Hematopoietic multipotent progenitor cell treated with erythropoietin and hydrocortisone succinate and interleukin-3 and kit ligand, for 8 days (in vitro differentiated cells): ENCODE measurements at places on chromosomes 1 and 21.

DNA sequence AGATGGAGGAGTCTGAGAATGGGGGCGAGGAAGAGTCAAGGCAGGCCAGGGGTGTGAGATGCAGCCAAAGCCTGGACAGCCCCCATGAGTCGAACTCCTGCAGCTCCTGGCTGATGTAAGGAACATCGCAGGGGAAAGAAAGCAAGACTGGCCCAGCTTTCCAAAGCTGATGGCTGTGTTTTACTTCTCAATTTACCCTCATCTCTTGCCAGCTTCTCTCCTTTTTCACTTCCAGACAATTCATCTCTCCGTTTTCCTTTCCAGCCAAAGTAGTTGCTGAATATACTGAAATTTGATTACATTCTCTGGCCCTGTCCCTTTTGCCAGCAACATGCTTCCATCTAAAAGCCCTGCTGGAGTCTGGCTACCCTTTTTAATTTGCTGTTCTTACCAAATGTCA lies 40.0 kb upstream of the UBE2U start:
- DNase-seq = no peak

DNA sequence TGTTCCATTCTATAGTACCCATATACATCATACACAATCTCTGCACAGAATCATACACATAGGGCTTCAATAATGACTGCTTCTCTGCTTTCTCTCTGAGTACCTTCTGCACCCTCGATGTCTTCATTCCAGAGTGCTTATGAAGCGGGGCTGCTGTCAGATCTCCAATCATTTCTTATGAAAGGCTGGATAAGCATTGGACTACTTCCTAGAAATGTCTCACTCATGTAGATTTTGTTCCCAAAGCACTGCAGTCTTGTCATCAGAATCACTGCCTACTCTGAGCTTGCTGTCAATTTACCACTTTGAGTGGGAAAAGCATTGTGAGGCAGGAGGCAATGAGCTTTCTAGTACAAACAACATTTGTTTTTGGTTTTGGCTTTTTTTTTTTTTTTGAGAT lies 179.0 kb downstream of the SLC35F3 start:
- no peak for DNase-seq

GRCh38 chr1:202938287-202938925 lies 11.4 kb upstream of the KLHL12 start:
- DNase-seq = peak; percentile 32

DNA sequence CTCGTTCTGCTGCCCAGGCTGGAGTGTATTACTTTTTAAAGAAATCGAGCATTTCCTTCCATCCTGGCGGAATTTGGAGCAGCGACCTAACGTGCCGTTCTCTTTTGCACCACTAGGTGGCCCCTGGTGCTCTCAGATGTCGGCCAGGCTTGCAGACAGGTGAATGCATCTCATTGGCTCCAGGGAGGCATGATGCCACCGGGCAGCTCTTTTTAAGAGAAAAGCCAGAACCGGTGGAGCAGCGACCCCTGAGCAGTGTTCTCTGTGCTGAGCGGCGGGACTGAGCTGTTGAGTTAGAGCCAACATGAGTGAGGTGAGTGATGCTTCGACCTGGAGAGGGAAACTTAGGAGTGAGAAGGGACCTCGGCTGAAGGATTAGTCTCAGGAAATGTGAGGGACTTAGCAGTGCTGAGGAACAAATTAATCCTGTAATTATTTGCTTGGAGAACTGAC lies at the start of gene PCP4:
TSS of gene PCP4 (plus strand) at position 241 of the 453 bp plus-strand sequence. CDS start at position 305, 64 bp downstream.
- DNase-seq = peak; percentile 49

DNA sequence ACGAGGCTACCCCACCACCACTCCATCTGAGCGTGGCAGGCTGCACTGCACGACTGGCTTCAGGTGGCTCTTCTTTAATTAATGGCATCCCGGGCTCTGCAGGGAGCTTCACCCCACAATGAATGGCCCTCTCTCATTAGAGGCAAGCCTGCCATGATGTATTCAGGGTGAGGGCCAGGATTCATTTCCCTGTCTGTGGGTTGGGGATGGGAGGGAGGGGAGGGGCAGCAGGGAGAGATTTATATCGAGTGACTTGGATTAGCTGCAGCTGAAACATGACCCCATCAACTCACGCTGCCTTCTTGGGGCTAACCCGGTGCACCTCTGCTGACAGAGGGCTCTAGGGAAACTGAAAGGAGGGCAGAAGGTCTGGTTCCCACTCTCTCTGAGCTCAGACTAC lies 54.2 kb downstream of the ERI3 start:
- DNase-seq = no peak

- DNase-seq = no peak
These were observed 500.7 kb downstream of the LMO4 start for GRCh38 chr1:87829360-87829759.

- no peak for DNase-seq
These were observed 149.6 kb downstream of the LMO4 start for GRCh38 chr1:87478231-87478630.

GRCh38 chr1:9441451-9442133 lies 97.7 kb upstream of the SLC25A33 start:
- no peak for DNase-seq

DNA sequence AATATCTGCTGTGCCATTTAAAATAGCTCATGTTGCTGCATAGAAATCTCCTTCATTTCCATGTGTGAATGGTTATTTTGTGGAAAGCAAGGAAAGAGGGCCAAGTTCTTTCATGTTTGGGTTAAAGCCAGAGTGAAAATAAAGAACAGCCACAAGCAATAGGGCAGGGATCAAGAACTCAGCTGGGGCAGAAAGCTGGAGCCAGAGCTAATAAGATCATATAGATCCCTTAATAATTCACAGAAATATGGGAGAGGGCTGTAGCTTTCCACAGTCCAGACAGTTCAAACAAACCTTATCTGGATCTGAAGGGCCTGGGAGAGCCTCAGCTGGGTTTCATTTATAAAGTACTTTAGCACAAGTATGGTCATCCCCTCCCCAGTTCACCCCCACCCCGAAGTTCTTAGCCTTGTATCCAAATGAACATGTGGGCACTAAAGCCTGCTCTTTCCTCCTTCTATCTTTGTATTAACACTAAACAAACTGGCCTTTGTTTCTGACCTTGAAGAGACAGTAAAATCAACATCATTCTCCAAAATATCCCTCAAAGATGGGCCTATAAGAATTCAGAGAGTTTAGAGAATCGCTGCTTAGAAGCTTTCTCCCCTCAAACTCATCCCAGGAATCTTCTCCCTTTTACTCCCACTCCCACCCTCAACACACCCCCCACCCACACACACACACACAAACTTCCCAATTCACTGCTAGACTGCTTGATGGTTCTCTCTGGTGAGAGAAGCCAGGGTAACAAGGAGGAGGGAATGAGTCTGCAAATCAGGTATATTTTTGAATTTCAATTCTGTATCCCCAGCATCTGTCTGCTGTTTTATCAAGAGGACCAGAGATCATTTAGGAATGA lies 41.7 kb downstream of the UTP25 start:
- no peak for DNase-seq

DNA sequence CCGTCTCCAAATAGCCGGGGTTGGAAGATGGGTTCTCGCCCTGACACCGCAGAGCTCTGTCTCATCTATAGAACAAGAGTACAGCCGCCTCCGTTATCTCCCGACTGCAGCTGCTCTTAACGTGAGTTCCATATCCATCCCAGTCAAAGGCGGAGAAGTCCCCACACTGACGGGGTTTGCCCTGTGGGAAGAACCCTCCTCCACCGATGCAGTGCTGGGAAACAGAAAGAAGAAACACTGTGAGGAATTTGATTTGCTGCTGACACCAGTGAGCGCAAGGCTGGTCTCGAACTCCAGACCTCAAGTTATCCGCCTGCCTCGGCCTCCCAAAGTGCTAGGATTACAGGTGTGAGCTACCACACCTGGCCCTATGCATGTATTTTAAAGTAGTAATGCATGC lies 9.5 kb downstream of the ITLN2 start:
- DNase-seq = peak; percentile 72

DNA sequence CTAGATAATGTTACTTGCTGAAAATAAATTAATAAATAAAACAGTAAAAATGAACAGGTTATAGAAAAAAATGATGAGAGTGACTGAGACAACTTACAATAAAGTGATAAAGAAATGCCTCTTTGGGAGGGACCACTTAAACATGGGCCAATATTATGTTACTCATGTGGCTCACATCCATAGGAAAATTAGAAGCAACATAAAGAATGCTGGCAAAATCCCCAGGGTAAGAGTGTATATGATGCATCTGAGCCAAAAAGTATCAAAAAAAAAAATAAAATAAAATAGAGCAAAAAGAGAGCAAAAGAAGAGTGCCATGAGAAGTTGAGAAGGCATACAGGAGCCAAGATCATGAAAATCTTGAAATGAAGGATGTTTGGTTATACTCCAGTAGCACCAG lies 818.0 kb downstream of the LTN1 start:
- no peak for DNase-seq

- peak; percentile 65 for DNase-seq
These were observed 1.7 kb upstream of the SPRR2B start for GRCh38 chr1:153072806-153073726.

- no peak for DNase-seq
These were observed 185.2 kb downstream of the LEPR start for GRCh38 chr1:65605621-65606020.

GRCh38 chr1:71586030-71586429 lies 505.2 kb upstream of the ZRANB2 start:
- no peak for DNase-seq

- no peak for DNase-seq
These were observed 38.7 kb upstream of the KIF26B start for GRCh38 chr1:245116131-245116530.

GRCh38 chr1:228772516-228773212 lies 37.4 kb downstream of the RHOU start:
- no peak for DNase-seq
